ENCODE measurements at places on chromosomes 16 and 17.

- no peak for DNase-seq
Measured at GRCh38 chr17:82434216-82434565, 15.8 kb upstream of the OGFOD3 start.

DNA sequence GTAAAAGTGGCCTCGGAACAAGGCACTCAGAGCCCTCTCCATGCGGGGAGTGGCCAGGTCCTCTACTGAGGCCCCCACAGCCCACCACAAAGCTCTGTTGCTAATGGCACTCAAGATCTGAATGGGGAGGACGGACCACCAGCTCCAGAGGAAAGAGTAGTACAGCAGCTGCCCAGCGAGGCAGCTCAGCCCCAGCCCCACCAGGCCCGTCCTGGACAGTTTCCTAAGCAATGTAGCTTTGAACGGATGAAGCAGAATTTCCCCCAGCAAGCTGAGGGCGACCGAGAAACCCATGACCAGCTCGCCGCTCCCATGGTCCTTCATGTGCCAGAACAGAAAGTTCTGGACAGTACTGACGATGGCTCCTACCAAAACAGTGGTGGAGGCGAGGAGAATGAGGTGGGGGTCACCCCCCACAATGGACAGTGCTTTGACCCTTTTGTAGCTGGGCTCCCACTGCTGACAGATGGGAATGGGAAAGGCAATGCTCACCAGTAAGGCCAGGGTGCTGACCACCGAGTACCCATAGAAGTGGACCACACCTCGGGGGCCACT is 1.5 kb downstream of the MFSD6L start:
- no peak for DNase-seq

DNA sequence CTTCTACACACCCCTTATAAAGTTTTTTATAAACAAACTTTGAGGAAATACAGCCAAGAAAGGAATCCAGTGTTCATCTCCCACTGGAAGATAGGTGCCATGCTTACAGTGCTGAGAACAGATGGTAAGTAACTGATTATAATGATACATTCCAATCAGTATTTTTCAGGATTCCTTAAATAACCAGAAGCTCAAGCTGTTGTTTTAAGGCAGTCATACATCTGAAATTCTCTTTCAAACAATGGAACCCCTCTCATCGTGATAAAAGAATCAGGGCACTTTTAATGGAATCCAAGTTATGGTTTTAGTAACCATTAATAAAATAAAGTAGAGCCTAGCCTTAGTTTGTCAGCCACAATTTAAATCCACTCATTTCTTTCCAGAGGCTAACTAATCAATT is 56.1 kb upstream of the STAC2 start:
- no peak for DNase-seq

GRCh38 chr16:81905277-81905676 is 106.0 kb downstream of the SDR42E1 start:
- no peak for DNase-seq

GRCh38 chr16:361872-362701 is 8.3 kb downstream of the MRPL28 start:
- DNase-seq = peak; percentile 82

- DNase-seq = no peak
Measured at GRCh38 chr16:31471875-31472708, at the start of gene TGFB1I1. Gene TGFB1I1, plus strand, starts transcription at chr16:31472152. Its CDS starts 37 bp downstream, at chr16:31472189.

DNA sequence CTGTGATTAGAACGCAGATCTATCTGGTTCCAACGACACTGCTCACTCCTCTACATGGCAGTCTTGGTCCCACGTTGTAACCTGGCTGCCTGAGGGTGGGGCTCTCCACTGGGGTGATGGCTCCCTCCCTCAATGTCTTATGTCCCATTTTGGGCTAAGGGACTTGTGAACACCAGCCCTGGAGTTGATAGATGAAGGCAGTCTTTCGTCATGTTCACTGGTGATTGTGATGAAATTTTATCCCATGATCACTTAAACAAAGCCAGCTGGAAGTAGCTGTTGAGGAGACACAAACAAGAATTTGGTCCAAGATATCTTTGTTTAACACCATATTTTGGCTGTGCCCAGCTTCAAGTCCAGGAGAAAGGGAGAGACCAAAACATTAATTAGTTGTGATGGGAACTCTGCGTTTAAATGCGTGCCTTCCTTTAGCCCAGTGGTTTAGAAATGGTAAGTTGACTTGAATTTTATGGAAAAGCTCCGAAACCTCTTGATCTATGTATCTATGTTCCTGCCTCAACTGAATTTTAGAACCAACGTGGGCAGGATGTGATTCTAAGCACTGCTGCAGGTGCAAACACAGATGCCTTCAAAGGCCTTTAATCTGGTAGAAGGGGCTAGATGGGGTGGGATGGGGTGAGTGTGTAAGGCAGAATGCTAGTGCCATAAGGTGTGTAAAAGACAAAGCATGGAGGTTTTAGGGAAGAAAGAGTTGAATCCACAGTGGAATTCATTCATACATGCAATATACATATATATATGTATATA is 186.8 kb upstream of the IRX3 start:
- DNase-seq = no peak

GRCh38 chr17:43169561-43170139 is 1.4 kb upstream of the NBR1 start:
- peak; percentile 20 for DNase-seq
